Activated CD4-positive, alpha-beta T cell treated with anti-CD3 and anti-CD28 coated beads for 4 hours (primary cell): ENCODE measurements at places on chromosomes 11 and 22.
A peak's percentile ranks its signal among the peaks of the same experiment; 100 is the strongest.

DNA sequence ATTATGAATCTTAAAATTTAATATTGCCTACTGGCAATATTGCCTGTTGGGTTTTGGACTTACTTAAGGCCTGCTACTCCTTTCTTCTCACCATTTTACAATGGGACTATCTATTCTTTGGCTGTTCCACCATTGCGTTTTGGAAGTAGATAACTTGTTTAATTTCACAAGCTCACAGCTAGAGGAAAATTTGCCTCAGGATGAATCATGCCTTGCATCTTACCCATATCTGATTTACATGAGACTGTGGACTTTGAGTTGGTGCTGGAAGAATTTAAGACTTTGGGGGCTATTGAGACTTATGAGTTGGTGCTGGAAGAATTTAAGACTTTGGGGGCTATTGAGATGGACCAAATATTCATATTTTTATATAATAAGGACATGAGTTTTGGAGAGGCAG, 662.6 kb downstream of the METTL15 start:
- DNase-seq, result no peak

DNA sequence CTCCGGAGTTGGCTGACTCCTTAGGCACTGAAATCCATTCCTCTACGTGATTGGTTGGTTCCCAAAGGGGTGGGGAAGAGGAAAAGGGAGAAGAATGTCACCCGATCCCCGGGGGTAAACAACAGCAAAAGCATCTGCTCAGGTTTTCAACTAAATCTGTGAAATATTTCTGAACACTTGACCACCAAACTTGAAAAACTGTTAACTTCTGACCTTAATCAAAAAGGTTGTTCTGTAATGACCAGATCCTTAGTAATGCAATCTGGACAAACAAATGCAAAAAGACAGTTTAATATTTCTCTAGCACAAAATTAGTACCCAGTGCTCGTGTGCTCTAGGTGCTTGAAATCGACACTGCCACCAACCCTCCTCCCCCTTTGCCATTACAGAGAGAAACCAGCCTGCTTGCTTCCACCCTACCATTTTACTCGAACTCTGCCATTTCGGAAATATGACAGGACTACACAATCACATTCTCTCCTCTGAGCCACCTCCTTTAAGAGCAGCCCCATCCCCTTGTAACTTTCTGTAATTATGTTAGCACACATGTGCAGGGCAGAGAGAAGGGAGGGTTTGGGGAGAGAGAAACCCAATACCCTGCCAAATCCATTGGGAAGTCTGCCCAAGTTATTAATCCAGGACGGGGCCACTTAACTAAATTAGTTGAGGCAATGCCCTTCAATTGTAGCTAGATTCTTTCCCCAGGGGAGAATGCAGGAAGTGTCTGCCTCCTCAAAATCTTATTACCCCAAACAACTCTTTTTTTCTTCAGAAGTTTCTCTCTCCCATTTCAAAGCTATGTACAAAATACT, 113.8 kb downstream of the RBFOX2 start:
- no peak for DNase-seq

DNA sequence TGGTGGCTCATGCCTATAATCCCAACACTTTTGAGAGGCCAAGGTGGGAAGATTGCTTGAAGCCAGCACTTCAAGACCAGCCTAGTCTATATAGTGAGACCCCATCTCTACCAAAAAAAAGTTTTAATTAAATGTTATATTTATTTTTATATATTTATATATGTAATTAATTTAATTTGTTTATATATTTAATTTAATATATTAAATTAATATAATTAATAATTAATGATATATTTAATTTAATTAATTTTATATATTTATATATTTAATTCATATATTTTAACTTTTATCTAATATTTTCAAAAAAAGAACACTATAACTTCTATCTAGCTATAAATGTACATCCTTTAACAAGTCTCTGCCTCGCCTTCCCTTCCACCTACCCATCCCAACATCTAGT, 104.8 kb downstream of the PAX6 start:
- DNase-seq, result no peak

GRCh38 chr11:58617976-58618557, 4.4 kb upstream of the CNTF start:
- DNase-seq, result no peak

DNA sequence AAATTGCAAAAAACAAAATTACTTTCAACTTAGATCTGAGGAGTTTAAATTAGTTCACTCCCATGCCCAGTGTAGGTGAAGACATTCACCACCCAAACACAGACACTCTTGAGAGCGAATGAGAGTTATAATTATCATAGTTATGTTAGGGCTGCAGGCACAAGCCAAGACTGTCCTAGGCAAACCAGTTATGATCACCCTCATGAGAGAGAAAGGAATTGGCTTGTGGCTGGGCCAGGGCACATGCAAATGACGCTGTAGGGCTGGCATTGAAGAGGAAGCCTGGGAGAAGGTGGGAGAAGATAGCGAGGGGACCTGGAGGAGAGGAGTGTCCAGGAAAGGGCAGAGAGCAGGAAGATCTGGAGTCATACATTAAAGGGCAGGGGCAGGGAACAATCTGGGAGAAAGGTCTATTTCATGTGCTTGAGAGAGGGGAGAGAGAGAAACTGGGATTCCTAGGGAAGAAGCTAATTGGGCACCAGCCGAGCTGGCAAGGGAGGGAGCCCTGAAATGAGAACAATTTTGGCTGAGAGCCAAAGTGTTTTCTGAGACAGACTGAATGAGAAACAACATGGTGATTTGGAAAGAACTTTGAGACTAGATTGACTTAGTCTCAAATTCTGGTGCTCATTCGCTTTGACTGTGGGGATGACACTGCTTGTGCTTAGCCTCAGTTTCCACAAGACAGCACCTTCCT, 279.9 kb downstream of the KIRREL3 start:
- DNase-seq, result no peak

DNA sequence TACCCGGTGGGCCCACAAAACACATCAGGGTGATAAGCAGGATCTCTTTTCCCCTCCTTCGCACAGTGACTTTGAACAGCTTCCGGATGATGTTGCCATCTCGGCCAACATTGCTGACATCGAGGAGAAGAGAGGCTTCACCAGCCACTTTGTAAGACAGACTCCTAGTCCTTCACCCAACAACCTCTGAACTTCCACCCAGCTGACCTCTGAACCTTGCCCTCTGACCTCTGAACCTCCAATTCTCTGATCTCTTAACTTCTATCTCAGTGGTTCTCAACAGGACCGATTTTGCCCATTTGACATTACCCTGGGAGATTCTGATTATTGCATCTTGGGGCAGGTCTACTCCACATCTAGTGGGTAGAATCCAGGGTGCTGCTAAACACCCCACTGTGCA, 3.2 kb downstream of the NCF4 start:
- no peak for DNase-seq

DNA sequence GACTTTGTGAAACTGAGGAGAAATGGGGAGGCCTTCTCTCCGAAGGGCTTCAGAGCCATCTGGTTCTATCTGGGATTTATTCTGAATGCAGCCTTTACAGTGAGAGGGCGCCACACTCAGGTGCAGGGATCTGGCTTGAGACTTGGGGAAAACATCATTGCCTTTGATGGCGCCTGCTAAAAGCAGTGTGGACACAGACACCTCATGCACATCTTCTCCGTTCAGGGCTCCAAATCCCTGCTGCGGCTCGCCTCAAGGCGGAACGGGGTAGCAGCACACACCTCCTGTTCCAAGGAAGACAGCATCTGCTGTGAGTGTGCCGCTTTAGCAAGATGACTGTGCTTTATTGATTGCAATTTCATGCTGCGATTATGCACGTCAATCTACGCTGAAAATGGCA, 37.1 kb upstream of the OLFML1 start:
- DNase-seq, result no peak

DNA sequence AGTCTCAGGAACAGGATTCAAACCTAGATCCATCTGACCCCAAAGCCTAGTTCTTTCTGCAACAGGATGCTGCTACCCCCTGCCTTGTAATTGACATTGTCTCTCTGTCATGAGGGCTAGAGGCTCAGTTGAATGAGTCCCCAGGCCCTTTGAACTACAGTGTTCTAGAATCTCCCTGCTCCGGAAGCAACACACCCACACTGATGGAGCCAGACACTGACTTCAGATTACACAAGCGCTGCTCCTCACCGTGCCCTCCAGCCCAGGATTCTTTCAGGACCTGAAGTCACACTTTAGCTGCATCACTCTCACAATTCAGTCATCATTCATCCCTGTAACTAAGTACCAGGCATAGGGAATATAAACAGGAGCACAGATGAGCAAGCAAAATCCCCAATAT, 69.6 kb downstream of the RAB30 start:
- DNase-seq, result peak; percentile 11

DNA sequence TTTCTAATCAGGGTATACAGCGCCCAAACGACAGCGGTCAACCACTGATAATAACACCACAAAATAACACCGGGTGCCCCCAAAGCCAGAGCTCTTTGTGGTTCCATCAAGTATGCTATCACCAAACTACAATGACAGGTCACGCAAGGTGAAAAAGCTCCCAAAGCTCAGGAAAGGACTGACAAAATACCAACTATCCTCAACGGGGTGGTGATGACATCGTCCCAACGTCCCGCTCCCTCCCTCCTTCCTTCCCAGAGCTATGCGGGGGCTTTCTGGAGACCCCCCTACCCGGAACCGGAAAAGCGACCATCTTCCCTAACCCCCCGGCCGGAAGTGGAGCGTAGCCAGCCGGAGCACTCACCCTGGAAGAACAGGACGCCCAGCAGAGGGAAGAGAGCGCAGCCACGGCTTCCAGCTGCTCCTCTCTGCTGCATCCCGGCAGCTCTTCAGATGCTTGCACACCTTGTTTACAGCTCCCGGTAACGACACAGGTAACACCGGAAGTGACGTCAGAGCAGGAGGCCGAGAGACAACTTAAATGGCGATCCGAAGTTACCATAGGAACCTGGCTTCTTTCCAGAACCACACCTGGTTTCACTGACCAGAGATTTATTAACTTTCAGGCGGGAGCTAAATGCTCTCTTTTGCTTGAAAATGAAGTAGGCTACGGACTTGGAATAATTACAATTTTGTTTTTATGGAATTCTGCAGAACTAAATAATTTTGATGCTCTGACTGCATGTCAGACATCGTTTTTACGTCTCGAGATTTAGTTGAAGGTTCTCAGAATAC, at the start of gene MPZL3:
Gene MPZL3 (minus strand): TSS at position 508 of the 795 bp plus-strand sequence. CDS start 71 bp downstream, at position 437.
- peak; percentile 87 for DNase-seq

DNA sequence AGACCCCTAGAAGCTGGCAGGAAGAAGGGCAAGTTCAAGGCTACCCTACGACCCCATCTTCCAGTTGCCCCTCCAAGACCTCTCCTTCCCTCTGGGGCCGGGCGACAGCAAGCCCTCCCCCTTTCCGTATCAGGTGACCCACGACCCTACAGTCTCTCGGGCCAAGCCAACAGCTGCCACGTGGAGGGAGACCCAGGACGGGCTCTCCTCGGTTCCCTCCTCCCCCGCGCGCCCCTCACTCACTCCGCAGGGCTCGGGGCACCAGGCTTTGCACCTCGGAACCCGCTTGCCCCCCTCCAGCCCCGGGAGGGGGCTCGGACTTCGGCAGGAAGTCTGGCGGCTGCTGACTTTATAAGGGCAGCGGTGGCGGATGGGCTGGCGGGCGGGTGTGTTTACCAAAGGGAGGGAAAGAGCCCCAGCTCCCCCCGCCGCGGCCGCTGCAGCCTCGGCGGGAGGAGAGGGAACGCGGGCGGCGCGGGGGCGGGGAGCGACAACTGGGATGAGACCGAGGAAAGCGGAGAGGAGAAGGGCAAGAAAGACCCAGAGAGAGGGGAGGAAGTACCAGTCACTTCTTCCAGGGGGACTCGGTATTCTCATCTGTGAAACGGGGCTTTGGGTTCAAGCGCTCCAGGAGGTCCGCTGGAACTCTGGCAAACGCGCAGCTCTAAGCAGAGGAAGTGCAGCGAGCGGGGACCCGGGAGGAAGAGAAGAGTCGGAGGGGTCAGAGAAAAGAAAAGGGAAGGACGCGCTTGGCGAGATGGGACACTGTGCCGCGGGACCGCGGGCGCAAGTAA, 767 bp downstream of the SLC43A1 start:
- peak; percentile 39 for DNase-seq

- peak; percentile 41 for DNase-seq
These were observed 56.0 kb downstream of the DCUN1D5 start for GRCh38 chr11:103035791-103036434.

GRCh38 chr22:38401336-38402084, 53.5 kb downstream of the KCNJ4 start:
- no peak for DNase-seq

DNA sequence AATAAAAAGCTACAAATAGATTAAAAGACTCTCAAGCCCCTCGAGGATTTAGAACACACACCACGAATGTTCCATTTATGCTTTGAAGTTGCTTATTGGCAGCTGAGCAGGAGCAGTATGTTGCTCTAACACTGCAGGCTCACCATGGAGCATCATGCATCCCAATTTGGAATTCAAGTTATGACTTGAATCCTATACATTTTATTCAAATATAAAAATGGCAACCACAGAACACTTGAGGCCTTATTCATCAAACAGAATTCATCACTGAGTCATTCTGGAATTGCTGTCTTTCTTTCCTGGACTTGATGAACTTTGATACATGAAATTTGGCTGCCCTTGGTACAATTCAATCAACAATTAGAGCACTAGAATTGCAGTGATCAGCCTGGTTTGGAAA, 24.5 kb upstream of the BLID start:
- DNase-seq, result no peak

- no peak for DNase-seq
These were observed 24.4 kb upstream of the TXNRD2 start for GRCh38 chr22:19965771-19966709.

DNA sequence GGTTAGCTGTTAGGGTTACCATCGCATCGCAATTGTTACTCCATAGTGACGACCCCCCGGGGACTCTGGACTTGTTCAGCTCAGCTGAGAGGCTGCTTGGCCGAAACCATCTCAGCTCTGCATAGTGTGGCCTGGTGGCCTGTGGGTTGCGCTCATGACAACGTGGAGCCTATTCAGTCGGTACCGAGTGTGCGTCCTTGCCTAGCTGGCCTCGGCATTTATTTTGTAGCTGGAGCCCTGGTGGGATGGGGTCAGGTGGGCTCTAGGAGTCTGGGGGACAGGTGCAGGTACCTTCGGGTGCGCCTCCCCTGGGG, 13.5 kb downstream of the LRP5 start:
- DNase-seq, result no peak

- no peak for DNase-seq
These were observed 539.3 kb upstream of the B3GAT1 start for GRCh38 chr11:134951305-134951700.

DNA sequence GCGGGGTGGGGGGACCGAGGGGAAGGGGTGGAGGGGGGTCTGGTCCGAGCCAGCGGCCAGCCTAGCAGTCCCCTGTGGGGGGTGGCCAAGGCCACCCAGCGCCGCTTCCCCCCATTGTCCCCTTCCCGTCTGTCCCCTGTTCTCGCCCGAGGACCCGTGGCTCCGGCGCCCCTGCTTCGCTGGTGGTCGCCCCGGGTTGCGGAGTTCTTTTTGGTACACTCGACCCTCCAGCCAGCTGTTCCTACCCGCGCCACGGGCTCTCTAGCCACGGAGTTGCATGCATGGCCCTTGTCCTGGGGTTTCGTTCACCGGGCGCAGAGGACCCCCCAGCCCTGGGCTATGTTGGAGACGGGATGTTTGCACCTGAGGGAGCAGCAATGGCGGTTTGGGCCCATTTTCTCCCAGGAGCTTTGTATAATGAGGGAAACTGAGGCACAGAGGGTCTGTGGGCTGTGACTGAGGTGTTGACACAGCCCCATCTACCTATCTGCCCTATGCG, 489 bp downstream of the RNF214 start:
- DNase-seq, result no peak
